ENCODE measurements at places on chromosomes 2 and 18.

GRCh38 chr2:136126021-136126420 is 8.1 kb upstream of the CXCR4 start:
- DNase-seq, result no peak

- no peak for DNase-seq
These were observed 13.1 kb downstream of the AP1S3 start for GRCh38 chr2:223824301-223824700.

DNA sequence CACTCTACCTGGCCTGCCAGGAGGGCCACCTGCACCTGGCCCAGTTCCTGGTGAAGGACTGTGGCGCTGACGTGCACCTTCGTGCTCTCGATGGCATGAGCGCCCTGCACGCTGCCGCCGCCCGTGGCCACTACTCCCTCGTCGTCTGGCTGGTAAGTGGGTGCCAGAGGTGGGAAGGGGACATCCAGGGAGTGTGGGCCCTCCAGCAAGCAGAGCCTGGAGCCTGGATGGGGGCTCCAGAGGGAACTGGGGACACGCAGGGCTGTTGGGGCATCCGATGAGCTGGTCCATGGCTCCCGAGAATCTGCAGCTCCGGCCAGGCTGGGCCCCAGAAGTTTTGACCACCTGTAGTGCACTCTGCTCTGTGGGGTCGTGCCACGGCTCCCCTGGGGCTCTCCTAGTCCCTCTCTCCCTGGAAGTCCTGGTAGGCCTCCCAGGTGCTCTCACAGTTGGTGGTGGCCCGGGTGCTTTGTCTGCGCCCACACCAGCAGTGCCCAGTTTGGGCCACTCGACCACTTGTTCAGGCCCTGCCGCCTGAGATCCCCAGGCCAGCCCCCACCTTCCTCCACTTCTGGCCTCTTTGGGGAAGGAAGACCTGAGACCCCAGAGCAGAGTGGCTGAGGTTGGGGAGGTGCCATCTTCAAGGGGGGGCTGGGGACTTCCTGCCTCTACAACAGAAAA is 4.7 kb downstream of the ESPNL start:
- DNase-seq, result no peak

GRCh38 chr2:203913947-203914346 is 22.6 kb upstream of the ICOS start:
- DNase-seq, result no peak

DNA sequence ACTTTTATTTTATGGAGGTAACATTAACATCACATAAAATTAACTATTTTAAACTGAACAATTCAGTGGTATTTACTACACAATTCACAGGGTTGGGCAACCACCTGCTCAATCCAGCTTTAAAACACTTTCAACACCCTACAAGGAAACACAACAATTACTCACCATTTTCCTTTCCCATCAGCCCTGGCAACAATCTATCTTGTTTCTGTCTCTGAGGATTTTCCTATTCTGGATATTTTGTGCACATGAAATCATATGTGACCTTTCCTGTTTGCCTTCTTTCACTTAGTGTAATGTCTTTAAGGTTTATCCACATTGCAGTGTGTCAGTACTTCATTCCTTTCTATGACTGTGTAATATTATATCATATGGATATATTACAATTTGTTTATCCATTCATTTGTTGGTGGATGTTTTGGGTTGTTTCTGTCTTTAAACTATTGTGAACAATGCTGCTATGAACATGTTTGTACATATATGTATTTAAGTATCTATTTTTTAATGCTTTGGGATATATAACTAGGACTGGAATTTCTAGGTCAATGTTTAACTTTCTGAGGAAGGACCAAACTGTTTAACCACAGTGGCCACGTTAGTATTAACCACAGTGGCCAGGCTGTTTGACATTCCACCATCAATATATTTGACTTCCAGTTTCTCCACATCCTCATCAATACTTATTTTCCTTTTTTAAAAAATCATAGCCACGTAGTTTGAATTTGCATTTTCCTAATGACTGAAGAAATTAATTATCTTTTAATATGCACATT is 72.4 kb upstream of the KIF5C start:
- DNase-seq, result no peak

GRCh38 chr18:34965566-34965965 is 75.6 kb upstream of the MAPRE2 start:
- DNase-seq, result no peak

GRCh38 chr2:219323434-219323833 is 9.1 kb downstream of the RESP18 start:
- DNase-seq, result no peak

GRCh38 chr2:119910566-119910965 is 102.3 kb upstream of the EPB41L5 start:
- DNase-seq, result no peak

DNA sequence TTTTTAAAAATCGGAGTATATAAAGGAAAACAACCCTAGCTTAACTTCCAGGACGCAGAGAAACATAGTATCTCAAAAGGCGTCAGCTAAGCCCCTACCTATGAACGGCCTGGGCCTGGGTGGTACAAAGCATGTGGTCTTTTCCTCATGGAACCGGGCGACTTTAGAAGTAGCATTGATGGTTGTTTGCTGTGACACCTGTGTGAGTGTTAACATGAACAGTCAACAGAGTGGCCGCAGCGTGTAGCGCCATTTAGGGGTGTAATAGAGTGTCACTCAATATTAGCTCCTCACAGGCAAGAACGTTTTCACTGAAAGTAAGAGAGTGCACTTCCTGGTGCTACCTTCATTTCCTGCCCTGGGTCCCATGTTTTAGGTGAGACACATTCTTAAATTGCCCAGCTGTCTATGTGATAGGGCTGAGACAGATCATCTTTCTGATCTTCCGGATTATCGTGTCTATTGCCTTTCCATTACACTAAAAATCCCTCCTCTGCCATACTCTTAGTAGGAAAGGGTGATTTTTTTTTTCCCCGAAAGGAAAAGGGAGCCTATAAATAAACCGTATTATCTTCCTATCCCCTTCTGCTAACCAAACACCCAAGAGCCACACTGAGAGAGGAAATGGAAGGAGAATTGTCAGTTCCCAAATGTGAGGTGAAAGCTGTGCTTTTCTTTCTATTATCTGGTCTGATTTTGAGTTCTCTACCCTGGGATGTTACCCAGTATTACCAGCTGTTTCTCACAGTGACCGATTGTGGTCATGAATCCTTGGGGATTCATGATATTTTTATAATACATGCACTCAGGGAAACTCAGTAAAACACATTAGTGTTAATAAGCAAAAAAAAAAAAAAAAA is 1.3 kb downstream of the GORASP2 start:
- peak; percentile 19 for DNase-seq

- DNase-seq, result no peak
These were observed 96.2 kb upstream of the BCL2L11 start for GRCh38 chr2:111024496-111024895.

- no peak for DNase-seq
These were observed 30.7 kb downstream of the INPP5D start for GRCh38 chr2:233090879-233091278.

DNA sequence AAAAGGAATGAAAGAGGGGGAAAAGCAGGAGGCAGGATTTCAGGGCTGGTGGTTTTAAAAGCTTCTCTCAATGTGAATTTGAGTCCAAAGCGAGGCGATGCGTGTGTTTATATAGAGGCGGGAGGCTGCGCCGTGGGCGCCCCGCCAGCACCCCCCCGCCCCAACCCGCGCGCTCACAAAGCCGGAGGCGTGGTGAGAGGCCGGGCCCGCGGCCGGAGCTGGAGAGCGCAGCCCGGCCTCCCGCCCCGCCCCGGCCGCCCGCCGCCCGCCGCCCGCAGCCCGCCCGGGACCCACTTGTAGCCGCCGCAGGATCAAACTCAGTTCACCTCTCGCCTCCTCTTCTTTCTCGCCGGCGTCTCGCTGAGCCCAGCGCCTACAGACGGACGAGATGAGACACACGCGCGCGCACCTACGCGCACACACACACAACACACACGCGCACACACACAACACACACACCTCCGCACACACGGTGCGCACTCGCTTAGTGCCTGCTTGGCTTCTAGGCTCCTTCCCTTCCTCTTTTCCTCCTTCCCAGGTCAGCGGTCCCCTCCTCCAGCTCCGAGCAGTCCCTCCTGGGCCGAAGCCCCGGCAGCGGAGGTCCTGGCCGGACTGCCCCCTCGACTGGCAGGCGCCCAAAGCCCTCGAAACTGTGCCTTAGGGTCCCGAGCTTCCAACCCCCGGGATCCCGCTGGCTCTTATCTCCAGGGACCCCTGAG is 1.3 kb upstream of the CYP26B1 start:
- DNase-seq, result no peak

GRCh38 chr2:125397535-125398251 is 1258.3 kb upstream of the GYPC start:
- DNase-seq, result no peak

- DNase-seq, result no peak
These were observed 246.1 kb downstream of the DYSF start for GRCh38 chr2:71699428-71699827.

- DNase-seq, result peak; percentile 6
These were observed 182.9 kb downstream of the IKZF2 start for GRCh38 chr2:212968284-212969081.

DNA sequence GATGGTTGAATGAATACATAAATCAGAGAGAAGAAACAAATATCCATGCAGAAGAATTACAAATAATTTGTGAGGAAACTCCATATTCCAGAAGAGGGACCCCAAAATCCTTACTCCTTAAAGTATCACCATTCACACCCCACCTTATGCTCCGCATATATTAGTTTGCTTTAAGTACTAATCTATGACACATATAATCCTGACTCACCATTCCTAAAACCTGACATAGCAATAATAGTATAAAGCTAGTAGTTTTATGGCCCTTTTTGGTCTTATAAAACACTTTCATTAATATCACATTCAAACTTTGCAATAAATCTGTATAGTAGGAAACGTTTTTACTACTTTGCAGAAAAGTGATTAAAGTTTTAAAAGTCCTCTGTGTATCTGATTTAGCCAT is 719.0 kb upstream of the SLC39A10 start:
- DNase-seq, result no peak

- no peak for DNase-seq
These were observed 2.0 kb downstream of the VAMP8 start for GRCh38 chr2:85579266-85579935.

DNA sequence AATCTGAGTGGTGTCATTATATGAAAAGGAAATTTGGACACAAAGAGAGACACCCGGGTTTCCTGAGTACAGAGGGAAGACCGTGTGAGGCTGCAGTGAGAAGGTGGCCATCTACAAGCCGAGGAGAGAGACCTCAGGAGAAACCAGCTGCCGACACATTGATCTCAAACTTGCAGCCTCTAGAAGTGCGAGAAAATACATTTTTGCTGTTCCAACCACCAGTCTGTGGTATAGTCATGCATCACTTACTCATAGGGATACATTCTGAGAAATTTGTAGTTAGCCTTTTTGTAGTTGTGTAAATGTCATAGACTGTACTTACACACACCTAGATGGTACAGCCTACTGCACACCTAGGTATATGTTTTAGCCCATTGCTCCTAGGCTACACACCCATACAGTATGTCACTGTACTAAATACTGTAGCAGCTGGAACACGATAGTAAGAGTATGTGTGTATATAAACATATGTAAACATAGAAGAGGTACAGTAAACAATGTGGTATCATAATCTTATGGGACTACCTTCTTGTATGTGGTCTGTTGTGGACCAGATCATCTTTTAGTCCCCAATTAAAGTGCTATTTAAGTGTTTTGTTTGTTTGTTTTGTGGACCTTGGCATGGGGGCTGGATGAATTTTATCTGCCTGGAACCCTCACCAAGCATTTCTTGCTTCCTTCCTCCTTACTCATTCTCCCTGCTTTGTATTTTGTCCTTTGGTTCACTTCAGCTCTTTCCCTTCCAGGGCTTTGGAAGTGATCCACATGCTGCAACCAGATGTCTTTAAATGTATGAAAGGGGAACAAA is 38.3 kb upstream of the SESTD1 start:
- DNase-seq, result no peak

DNA sequence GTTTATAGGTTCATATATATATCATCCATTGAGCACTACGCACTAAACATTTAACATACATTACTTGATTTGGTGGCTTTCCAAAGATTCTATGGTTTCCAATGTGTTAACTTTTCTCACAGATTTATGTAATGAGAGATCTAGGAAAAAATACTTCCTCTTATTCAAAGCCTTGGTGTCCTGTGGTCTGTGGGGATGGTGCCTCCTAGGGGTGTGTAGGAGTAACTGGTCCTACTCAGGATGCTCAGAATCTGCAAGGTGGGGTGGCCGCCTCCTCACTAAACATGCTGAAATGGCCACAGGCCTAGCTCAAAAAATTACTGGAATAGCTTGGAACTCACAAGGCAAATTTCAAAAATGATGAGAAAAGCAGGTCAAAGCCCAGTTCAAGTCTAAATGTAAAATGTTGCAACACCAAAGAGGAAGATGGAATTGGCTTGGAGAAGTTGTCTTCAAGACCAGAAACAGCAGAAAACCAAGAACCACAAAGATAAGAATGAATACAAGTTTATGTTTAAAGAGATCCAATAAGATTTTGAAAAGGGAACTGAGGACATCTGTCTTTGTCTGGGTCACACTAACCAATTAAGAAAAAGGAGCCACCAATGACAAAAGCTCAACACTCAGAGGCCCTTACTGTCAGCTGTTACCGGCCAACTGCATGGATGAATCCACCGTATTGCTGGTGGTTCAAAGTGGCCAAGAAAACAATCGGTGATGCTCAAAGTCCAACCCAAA is 11.5 kb downstream of the GPR55 start:
- DNase-seq, result no peak

DNA sequence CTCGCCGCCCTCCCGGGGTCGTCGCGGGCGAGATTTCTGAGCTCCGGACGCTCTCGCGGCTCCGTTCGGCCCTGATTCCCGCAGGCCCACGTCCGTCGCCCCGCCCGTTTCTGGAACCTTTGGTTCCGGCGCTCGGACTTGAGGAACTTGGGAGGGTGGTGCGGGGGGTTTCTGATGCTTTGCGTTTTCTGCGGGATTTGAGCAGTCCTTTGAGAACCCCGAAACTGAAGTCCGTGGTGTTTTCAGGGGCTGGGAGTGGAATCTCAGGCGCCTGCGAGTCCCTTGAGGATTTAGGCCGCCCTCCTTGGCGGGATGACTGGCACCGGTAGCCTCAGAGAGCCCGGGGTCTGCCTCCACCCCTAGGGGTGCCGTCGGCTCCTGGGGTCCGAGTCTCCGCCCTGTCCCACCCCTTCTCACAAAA is 336 bp downstream of the THNSL2 start:
- peak; percentile 8 for DNase-seq

DNA sequence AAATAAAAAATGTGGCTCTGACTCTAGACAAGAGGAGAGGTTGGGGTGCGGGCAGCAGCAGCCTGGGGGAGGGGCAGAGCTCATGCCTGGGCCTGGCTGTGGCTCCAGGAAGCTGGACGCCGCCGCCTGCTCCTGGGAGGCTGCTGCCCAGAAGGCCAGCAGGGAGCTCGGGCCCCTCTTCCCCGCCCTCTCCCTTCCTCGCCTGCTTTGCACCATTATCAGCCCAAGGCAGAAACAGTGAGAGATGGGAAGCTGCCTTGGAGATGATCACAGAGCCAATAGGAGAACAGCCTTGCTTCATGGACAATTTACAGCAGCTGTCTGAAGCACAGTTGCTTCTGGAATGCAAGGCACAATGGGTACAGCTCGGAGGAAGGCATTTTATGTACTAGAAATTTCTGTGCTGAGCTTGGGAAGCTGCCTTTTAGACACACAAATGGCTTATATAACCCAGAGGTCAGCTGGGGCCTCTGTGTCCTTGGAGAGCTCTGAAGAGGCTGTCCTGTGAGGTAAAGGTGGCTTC is 55.3 kb upstream of the AFF3 start:
- peak; percentile 87 for DNase-seq

GRCh38 chr2:39017334-39017733 is 103.5 kb downstream of the SOS1 start:
- no peak for DNase-seq

Measured in fibroblast of skin of right quadriceps (primary cell).